ENCODE measurements at places on chromosomes 3 and 15. TPM values are rescaled to one million over a fixed set of nuclear protein-coding genes. Genes with fewer than 3 reads are reported as not detected.

Gene C3orf70
- total RNA-seq: 0.29 TPM

Gene STRA6
- total RNA-seq: 11.2 TPM

Gene ZNF35
- total RNA-seq: 9.5 TPM

Gene MINAR1
- total RNA-seq: 0.86 TPM

Gene CSPG4
- total RNA-seq: 138 TPM

Gene ZCWPW2
- total RNA-seq: not detected

Gene PARP15
- not detected for total RNA-seq

Gene SLC15A2
- under 0.01 TPM for total RNA-seq

Gene CHRFAM7A
- total RNA-seq: not detected

Gene UBAP1L
- total RNA-seq: 0.18 TPM

Gene ZIC1
- not detected for total RNA-seq

Gene GP5
- under 0.01 TPM for total RNA-seq

Gene TRH
- total RNA-seq: 0.18 TPM

Gene ACAD9
- 39.7 TPM for total RNA-seq

Gene GREM1
- 4.3 TPM for total RNA-seq

Gene TPRG1
- not detected for total RNA-seq

Gene CLDN11
- 153 TPM for total RNA-seq

Gene EEFSEC
- 9.2 TPM for total RNA-seq

Gene SOX2
- total RNA-seq: not detected

Gene C3orf85
- total RNA-seq: not detected

Gene ANXA2
- 7,388 TPM for total RNA-seq

Gene ERICH6
- 0.35 TPM for total RNA-seq

Gene FSTL1
- total RNA-seq: 637 TPM

Gene CCDC39
- total RNA-seq: not detected

Gene P2RY14
- total RNA-seq: not detected

Gene BFSP2
- total RNA-seq: not detected

Gene AP2M1
- total RNA-seq: 645 TPM

Gene CATSPER2
- 0.58 TPM for total RNA-seq

Gene PARP9
- 22.8 TPM for total RNA-seq

Gene P3H2
- total RNA-seq: 19.3 TPM

Gene GOLGA6L7
- not detected for total RNA-seq

Gene PDIA3
- total RNA-seq: 294 TPM
